ENCODE measurements at places on chromosomes 2 and 18.

DNA sequence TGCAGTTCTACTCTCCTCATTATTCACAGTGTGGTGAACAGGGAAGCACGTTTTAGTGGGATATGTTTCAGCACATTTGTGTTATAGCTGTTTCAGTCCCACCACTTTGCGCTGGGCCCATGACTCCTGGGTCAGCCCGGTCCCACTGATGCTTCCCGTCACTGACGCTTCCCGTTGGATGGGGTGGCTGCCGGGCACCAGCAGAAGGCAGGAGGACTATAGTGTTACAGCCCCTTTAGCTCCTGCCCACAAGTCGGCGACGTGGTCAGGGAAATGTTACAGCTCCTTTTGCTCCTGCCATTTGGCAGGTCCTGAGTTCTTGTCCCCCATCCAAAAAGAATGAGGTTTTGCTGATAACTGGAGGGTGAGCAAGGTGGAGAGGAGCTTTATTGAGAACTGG lies 732.2 kb downstream of the NR4A2 start:
- DNase-seq = no peak

GRCh38 chr2:3199627-3200345 lies 177.8 kb downstream of the EIPR1 start:
- DNase-seq = no peak

GRCh38 chr2:149087751-149088150 lies 49.3 kb downstream of the LYPD6B start:
- no peak for DNase-seq

DNA sequence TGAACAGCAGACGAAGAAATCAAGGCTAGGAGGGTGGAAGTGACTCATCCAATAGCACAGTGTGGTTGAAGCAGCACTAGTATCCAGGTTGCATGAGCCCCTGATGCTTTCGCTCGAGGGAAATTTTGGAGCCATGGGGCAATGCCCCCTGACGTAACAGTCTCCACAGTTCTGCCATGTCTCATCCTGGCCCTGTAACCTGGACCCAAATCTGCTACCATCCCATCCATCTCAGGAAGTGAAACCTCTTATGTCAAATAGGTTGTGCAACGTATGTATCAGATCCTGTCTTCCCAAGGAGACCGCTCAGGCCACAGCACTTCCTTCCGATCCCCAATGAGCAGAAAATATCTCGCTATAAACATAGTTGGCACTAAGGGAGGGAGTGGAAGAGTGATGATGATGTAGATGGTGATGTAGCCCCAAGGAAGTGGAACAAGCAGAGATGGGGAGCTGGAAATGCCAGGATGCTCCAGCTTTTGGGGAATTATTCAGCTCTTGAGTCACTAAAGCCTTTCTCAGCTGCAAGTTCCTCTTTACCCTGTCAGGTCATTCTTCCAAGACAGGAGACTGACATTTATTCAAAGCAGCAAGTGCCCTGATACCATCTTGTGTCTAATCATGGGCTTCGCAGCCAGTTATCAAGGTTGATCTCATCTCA lies 3.0 kb upstream of the IL1B start:
- DNase-seq = no peak

DNA sequence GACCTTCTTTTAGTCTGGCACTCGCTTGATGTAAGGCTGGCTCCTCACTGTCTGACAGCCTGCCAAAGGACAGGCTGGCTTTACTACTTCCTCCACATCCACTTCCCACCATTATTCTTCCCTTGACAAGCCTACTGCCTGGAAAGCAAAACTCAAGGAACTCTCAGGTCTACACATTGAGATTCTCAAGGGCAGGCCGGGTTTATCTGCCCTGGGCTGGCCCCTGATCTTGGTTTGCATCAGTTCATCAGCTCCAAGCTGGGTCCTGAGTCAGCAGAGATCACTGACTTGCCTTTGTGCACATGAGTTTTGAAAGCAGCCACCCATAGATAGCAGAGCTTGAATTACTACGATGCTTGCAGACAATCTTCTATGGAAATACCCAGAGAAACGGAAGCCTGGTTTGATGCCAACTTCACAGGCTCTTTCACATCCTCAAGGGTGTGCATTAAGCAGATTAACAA lies 53.9 kb downstream of the KCTD18 start:
- no peak for DNase-seq

- DNase-seq = no peak
Observed at GRCh38 chr2:3287896-3288295, 89.7 kb downstream of the EIPR1 start.

- no peak for DNase-seq
Observed at GRCh38 chr2:134137182-134137611, 116.7 kb upstream of the MGAT5 start.

DNA sequence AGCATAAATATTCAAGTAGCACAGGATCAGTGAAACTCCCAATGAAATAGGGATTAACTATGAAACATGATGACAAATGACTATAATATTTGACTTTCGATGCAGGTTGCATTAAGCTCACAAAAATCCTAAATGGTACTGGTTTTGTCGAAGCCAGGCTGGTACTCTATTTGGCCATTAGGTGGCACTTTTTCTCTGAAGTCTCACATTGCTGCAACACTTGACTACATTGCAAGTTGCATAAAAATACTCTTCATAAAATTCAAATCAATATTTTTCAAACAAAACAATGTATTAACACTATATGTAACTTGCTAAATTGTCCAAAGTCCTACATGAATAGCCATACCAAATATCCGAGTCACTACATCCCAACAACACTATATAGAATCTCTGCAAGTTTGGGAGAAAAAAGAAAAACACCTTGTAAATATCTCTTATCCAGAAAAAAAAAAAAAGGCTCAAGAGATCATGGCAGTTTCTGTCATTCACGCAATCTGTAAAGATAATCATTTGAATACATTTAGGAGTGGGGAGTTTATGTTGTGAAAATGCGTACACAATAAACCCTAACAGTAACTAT lies 9.5 kb downstream of the RTTN start:
- no peak for DNase-seq

GRCh38 chr2:102473631-102474030 lies 605 bp downstream of the SLC9A4 start:
- DNase-seq = no peak

- DNase-seq = no peak
Observed at GRCh38 chr18:47750889-47751423, 179.5 kb downstream of the SMAD2 start.

GRCh38 chr2:161044921-161045320 lies 115.3 kb upstream of the TANK start:
- no peak for DNase-seq

DNA sequence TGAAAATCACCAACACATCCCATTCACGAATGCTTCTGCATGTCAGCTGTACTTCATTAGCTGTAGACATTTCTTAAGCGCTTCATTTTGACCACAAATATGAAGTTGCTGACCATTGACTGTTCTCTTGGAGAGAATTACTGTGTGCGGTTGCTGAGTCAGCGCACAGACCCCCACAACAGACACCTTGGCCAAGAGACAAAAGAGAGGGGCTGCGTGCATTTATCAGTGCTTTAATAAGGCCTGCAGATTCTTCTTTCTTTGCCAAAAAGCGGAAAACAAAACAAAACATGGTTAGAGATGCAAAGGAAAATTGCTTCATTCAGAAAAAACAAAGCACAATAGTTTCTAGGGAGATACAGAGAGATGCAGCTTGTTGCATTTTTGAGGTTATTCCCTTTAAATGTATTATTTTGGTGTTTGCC lies 174.7 kb downstream of the ACKR3 start:
- no peak for DNase-seq

Data from stimulated activated CD4-positive, alpha-beta T cell treated with anti-CD3 and anti-CD28 coated beads, TNF-alpha, amount 100 ng/mL, for 4 hours (primary cell).